Stimulated activated naive CD4-positive, alpha-beta T cell treated with Interleukin-2 at 50 U/mL for 16 hours (primary cell): ENCODE measurements at places on chromosomes 6 and 20.

DNA sequence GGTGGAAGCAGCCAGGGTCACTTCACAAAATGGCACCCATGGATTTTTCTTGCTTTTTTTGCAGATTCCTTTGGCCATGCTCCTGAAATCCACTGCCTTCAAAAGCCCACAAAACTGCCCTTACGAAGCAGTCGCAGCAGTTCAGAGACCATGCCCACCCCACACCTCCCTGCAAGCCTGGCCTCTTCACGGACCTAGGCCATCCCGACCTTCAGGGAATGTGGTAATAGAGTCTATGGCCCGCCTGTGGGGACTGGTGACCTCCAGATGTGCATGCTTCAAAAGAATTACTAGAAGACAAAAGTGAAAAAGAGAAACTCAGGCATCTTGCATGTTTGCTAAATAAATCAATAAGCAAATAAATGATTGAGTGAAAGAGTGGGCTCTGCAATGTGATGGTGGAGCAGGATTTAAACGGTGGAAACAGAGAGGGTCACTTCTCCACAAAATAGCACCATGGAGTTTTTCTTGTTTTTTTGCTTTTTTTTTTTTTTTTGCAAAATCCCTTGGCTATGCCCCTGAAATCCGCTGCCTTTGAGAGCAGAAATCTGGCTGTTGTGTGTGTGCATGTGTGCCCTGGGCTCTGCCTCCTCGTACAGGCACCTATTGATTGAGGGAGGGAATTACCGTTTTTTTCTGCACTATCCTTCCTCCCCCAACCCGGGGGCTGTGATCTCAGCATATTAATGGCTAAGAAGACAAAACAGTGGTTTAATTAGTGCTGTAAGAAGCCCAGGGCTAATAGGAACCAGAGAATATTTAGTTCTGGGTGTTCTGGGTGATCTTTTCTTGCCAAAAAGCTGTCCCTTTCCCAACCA lies 107.4 kb downstream of the PXDC1 start:
- no peak for DNase-seq

GRCh38 chr20:53925651-53926401 lies 144.6 kb downstream of the BCAS1 start:
- no peak for DNase-seq

DNA sequence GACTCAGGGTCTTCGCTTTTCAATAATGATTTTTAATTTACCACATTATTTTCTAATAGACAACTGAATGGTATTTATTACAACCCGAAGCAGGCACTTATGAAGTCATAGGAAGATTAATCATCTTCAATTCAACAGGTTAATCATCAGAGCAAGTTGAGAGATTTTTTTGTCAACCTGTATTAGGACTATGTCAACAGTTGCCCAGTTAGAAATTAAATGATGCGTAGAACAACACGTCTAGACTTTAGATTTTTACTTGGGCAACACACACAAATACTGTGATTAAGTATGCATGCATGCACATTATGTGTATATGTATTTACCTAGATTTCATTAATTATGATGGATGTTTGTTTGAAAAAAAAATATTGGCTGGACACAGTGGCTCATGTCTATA lies 4.3 kb downstream of the ILRUN start:
- DNase-seq: no peak

GRCh38 chr6:99189823-99190721 lies 159.4 kb downstream of the FAXC start:
- DNase-seq: no peak

GRCh38 chr20:25206063-25206403 lies 10.5 kb downstream of the ENTPD6 start:
- DNase-seq: no peak

GRCh38 chr6:96465321-96465903 lies 56.2 kb upstream of the UFL1 start:
- DNase-seq: no peak

- DNase-seq: no peak
Measured at GRCh38 chr6:36977470-36977941, 8.5 kb downstream of the MTCH1 start.

- no peak for DNase-seq
Measured at GRCh38 chr6:169827290-169827717, 75.9 kb downstream of the ERMARD start.

DNA sequence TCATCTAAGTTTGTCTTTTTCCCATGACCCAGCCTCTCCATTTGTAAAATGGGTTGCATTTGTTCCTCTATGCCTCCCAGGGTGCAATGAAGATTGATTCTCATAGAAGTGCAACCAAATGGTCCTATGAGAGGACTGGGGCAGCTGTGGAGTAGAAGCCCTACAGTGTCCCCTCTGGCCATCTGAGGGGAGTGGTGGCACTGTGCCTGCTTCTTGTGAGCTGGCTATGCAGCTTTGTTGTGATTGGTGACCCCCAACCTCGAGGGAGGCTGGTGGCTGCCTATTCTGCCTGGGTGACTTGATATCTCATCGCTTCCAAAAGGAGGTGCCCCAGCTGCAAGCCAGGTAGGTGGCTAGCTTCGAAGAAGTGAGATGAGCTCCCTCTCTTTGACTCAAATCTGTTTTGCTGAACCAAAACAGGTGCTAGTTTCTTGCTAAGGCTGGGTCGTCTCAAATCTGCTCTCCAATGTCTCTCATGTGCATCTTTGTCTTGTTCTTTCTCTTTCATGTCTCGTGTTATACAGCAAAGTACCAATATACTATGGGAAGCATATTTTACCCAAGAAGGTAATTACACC lies 33.9 kb downstream of the TXLNB start:
- DNase-seq: no peak

DNA sequence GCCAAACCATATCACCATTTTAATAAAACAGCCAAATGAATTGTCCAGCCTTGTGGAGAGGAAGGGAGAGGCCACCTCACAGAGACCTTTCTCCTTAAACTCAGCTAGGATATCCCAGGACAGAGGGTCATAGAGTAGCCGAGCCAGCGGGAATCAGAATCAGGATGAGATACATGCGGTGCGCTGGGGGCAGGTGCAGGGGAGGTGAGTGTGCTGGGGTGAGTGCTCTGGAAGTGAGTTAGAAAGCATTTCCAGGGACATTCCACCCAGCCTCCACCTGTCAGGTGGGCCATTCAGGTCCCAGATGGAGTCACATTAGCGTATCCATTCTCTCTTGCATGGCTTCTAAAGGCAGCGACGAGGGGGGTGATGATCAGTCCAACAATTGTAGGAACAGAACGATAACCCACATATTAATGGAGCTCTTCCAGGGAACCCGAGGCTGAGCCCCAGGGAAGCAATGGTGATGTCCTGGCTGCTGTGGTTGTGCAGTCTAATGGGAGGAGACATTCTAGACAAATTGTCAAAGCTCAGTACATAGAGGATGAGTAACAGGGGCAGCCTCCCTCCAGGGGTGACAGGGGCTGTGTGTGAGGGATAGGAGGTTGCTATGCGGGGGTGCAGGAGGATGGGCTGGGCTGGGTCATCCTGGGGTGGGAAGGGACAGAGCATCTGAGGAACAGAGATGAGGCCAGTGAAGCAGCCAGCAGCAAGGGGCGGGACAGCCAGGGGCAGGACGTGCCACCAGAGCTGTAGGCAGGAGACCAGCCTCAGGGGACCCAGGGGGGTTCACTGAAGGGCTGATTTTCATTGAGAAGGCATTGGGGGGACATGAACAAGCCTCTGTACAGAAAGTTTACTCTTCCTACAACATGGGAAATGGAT lies 88.7 kb upstream of the FRMD1 start:
- no peak for DNase-seq

GRCh38 chr6:115544765-115545671 lies 515.7 kb downstream of the FRK start:
- no peak for DNase-seq

DNA sequence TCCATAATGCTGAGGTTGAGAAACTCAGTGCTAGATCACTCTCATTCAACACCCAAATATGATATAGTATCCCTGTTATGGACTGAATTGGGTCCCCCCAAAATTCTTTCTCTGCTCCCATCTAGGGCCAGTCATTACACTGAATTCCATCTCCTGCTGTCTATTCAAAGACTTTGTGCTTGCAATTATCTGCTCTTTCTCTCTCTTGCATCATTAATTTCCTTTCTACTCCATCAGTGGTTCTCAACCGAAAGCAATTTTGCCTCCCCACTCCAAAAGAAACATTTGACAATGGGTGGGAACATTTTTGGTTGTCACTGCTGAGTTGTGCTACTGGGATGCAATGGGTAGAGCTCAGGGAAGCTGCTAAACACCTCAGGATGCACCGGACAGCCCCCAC lies 271.5 kb upstream of the CDYL start:
- no peak for DNase-seq

- no peak for DNase-seq
Measured at GRCh38 chr6:37192666-37193065, 22.7 kb downstream of the PIM1 start.

DNA sequence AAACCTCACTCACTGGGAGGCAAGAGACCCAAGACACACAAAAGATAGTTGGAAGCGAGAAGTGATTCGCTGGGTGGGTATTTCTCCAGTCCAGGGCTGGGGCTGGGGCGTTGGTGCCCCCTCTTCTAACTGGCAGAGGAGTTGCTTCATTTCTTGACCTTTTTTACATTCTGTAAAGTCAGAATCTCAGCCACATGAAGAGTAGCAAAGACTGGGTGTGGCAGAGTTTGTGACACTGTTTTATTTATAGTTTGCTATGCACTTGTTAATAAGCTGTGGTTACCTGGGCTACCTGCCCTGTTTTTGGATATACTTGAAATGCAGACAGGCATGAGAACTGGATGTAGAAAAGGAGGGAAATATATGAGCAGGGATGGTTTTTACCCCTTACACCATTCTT lies 42.3 kb downstream of the IL20RA start:
- no peak for DNase-seq

DNA sequence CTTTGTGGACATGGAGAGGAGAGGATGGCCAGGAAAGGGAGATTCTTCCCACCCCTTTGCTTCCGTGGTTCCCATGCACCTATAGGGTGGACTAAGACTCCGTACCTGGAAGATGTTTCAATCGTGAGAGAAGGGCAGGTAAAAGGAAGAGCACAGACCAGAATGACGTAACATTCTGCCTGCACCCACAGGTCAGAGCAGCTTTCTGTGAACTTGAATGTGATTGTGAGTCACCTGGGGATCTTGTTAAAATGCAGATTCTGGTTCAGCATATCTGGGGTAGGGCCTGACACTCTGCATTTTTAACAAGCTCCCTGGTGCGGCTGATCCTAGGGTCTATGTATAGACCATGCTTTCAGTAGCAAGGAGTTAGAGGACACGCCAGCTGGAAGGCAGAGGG lies 164.1 kb upstream of the SGK1 start:
- no peak for DNase-seq

GRCh38 chr6:97322811-97323210 lies 39.8 kb upstream of the MMS22L start:
- no peak for DNase-seq

DNA sequence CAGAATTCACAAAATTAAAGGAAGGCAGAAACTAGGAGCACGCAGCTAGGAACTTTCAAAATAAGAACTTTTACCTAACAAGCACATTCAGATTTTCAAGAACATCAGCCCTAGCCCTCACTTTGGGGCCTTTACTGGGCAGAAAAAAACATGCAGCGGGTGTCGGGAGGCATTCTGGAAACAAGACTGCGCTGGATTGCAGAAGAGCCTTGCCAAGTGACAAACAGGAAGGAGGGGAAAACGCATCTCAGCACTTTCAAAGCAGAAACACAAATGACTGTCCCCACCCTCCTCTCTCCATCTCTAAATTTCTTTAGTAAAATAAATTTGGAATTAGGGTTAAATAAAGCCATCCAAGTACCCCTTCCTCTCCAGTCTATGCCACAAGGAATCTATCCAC lies 74.6 kb upstream of the RREB1 start:
- DNase-seq: no peak

DNA sequence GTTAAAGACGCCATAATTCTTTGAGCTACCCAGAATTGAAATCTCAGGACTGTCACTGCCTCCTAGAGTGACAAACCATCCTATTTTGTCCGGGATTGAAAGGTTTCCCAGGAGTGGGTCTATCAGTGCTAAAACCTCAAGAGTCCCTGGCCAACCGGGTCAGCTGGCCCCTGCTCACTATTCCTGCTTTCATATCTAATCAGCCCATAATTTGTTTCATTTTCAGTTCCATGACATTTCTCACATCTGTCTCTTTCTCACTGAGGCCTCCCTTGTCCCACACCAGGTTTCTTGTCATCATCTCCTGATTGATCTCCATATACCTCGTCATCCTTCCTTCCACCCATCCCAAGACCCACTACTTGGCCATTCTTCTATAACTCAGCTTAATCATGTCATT lies 98.2 kb downstream of the SLC35B3 start:
- no peak for DNase-seq
